Stomach (tissue), 19 donors: ENCODE measurements at places on chromosomes 5 and 9. TPM values are rescaled to one million over a fixed set of nuclear protein-coding genes. Genes with fewer than 3 reads are reported as not detected.
A peak's percentile ranks its signal among the peaks of the same experiment; 100 is the strongest.

The C9orf153 gene
- polyA plus RNA-seq, result not detected

The TLR4 gene
- polyA plus RNA-seq, result 3.2 TPM

The PCDHB2 gene
- 0.53 TPM for polyA plus RNA-seq

The SARDH gene
- polyA plus RNA-seq, result 0.76 TPM

The ACTBL2 gene
- polyA plus RNA-seq, result not detected

DNA sequence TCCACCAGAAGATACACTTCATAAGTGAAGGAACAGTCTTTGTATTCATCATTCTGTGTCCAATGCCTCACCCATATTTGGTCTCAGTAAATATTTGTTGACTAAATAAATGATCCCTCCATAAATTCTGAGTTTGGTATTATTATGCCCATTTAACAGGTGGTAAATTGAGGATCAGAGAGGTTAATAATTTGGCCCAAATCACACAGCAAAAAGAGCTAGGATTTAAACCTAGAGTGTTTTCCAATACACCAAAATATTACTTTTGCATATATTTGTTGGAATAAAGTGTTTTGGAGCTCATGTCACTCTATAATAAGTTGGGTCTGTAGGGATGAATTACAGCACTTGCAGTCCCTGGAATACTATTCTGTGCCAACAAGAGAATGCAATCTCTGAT is 470.3 kb downstream of the ARHGEF28 start:
- no peak for DNase-seq

DNA sequence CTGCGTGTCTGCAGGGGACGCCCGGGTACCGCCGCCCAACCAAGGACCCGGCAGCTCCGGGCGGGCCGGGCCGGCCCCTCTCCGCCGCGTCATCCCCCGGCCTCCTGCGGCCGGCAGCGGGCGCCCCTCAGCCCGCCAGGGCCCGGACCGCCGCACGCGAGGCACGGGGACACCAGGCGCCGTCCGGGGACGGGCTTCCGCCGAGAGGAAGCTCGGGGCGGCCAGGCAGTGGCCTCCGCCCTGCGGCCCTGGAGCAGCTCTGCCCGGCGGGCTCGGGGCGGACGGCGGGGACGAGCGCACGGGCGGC is 373 bp downstream of the FBXW5 start:
- DNase-seq, result no peak

DNA sequence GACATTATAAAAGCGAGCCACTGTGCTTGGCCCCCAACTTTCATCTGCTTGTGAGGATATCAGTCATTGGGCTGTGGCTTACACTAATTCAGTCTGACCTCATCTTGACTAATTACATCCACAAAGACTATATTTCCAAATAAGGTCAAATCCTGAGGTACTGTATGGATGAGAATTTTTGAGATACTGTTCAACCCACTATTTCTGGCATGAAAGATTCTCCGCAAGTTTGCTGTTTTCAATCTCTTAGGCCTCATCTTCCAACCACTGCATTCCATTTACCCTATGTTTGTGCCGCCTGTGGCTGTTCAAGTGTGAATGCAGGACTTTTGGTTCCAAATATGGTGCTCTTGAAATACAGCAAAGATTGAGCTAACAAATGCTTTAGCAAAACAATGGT is 400.9 kb upstream of the SGCD start:
- DNase-seq, result no peak

DNA sequence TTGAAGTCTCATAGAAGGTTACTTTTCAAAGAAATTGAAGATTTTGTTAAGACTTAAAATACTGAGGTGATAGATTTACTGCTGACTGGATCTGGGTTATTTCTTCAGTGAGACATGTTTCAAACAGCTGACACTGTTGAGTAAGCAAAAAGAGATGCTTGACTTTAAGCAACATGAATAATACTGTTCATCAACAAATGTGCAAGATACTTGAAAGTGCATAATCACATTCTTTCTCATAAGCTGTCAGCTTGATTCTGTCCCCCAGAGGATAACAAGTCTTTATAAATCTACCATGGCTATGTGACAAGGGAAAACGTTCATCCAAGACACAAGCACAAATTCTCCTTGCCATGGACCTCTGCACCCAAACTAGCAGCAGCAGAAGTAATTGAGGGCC is 260.1 kb upstream of the CDH18 start:
- DNase-seq, result no peak

- DNase-seq, result no peak
Observed at GRCh38 chr9:35205340-35205739, 43.5 kb downstream of the UNC13B start.

- DNase-seq, result no peak
Observed at GRCh38 chr5:120443607-120444006, 20.5 kb upstream of the PRR16 start.

GRCh38 chr5:125525356-125525755 is 778.9 kb upstream of the ZNF608 start:
- no peak for DNase-seq

- DNase-seq, result peak; percentile 72
Observed at GRCh38 chr9:104748359-104749031, 1.0 kb downstream of the NIPSNAP3A start.

GRCh38 chr5:178208540-178209227 is 4.4 kb downstream of the HNRNPAB start:
- no peak for DNase-seq

DNA sequence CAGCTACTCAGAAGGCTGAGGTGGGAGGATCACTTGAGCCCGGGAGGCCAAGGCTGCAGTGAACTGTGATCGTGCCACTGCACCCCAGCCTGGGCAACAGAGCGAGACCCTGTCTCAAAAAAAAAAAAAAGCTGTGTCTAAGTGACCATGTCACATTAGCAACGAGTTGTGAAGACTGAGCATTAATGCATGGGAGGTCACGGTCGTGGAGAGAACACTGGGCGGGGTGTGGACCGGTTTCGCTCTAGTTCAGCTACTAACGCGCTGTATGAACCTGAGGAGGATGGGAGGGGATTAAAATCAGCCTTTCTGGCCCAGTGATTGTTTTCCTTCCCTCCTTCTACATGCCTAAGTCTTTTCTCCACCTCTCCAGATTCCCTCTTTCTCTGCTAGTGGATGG is 56.7 kb upstream of the CARTPT start:
- no peak for DNase-seq

GRCh38 chr5:73687357-73687756 is 61.4 kb downstream of the ARHGEF28 start:
- DNase-seq, result no peak

- DNase-seq, result no peak
Observed at GRCh38 chr5:131373265-131373664, 109.4 kb downstream of the CDC42SE2 start.

The CSNK1G3 gene
- polyA plus RNA-seq, result 12.9 TPM

- DNase-seq, result peak; percentile 99
Observed at GRCh38 chr5:149551227-149552037, at the start of gene CSNK1A1. Gene CSNK1A1, minus strand, starts transcription at chr5:149551439. Its CDS starts 475 bp downstream, at chr5:149550964.

DNA sequence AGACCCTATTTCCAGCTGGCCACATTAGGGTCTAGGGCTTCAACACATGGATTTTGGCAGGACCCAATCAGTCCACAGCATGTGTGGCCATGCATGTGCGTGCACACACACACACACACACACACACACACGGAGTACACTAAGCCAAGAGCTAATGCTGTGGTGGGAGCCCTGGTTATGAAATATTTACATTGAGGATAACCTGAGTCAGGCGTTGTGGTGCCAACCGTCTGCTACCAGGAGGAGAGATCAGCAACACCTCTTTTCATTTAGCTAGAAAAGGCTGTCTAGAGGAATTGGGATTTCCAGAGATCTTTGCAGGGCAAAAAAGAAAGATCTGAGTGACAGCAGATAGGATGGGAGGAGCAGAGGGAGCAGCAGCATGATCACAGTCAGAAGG is 141.5 kb downstream of the TRPM3 start:
- no peak for DNase-seq

The SPATA31E1 gene
- polyA plus RNA-seq, result not detected

The PCDHA5 gene
- polyA plus RNA-seq, result 0.13 TPM

- no peak for DNase-seq
Observed at GRCh38 chr5:167228134-167228533, 1063.3 kb upstream of the WWC1 start.

- no peak for DNase-seq
Observed at GRCh38 chr5:149135536-149136201, 5.6 kb upstream of the ABLIM3 start.

The JAKMIP2 gene
- polyA plus RNA-seq, result 0.13 TPM

GRCh38 chr9:99411479-99412115 is 189.5 kb downstream of the SEC61B start:
- peak; percentile 73 for DNase-seq

DNA sequence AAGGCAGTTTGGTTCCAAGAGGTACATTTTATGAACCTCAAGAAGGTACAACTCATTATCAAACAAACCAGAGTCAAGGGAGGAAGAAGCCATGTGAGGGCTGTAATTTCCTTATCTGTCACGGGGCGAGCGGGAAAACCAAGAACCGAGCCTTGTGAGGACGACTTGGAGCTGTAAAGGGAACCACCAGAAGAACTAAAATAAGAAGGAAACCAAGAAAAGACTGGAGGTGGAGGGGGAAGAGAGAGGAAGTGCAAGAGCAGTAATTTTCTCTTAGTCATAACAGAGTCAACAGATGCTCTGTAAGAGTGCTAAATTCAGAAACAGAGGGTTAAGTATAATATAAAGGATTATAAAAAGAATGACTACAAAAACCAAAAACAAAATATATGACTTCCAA is 127.1 kb downstream of the DIRAS2 start:
- DNase-seq, result no peak

The SGTB gene
- polyA plus RNA-seq, result 2.7 TPM

DNA sequence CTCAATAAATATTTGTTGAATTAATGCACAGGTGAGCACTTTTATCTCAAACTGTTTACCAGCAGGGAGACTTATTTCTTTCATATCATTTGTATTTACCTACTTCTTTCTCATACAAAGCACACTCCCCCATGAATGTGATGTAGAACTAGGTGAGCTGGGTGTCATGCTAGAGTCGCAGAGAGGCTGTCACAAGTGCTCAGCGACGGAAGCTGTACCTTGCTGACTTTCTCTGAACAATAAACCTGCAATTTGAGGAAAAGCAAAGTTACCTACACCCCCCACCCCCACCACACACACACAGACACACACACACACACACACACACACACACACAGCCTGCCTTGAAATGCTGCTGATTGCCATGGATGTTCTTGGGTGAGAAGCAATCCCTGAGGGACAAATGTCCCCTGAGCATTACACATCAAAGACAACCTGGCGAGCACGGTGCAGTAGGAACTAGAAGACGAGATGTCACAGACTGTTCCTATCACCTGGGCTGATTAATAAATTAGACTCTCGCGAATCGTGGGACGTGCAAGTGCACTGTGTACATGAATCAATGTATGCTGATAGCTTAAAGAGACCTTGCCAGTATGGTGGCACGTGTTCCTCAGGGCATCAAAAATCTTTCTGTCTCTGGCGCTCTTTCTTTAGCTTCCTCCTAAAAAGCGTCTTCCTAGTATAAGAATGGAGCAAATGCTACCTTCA is 66.1 kb downstream of the BRINP1 start:
- no peak for DNase-seq

DNA sequence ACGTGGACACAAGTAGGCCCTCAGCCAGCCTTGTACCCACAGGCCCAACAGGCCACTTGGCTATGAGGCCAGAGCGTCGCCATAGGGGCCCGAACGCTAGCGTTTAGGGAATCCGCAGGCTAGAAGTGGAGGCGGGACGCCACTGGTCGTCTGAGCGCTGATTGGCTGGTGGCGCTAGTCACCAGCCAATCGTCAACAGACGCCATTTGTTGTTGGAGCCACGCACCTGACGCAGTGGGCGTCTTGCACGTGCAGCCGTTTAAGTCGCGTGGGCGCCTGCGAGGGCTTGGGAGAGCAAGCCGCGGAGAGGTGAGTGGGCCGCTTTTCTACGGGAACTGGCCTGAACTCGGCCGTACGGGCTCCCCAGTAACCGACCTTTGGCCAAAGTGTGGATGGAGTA is at the start of gene DDX4:
DDX4 (plus strand) TSS at position 269 of the 400 bp plus-strand sequence. CDS start 903 bp downstream, outside the sequence.
- no peak for DNase-seq

DNA sequence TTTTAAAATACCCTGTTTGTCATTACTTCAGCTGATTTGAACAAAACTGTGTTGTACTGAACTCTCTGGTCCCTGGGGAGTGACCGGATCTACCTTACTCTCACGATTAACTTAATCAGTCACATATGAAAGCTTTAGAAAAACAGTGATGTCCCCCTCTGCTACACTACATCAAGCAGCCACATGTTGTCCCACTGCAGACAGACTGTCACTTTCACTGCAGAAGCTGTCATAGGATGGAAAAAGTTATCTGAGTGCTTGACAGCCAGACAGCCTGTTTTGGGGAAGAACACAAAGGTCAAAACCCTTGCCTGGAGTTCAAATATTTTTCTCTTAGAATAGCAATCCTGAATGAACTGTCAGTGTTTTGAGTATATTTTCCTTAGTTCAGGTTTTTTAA is 546.4 kb downstream of the DTWD2 start:
- DNase-seq, result no peak

DNA sequence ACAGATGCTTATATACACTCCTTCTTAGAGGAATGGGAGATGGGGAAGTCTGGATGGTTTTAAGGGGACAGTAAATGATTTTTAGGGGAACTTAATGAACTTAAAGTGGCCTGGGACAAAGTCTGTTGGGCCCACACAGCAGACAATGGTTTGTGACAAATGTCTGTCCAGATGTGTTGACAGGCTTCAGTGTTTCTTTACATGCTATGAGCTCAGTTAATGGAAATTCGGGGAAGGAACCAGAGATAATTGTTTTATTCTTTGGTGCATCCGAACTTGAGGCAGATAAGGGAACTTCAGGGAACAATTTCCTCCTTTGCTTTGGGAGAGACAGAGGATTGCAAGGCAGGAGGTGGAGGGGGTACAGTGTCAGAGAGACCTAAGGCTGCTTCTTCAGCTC is 52.3 kb downstream of the NFIB start:
- no peak for DNase-seq

The SOX30 gene
- polyA plus RNA-seq, result not detected

The CCDC183 gene
- polyA plus RNA-seq, result 1.9 TPM

DNA sequence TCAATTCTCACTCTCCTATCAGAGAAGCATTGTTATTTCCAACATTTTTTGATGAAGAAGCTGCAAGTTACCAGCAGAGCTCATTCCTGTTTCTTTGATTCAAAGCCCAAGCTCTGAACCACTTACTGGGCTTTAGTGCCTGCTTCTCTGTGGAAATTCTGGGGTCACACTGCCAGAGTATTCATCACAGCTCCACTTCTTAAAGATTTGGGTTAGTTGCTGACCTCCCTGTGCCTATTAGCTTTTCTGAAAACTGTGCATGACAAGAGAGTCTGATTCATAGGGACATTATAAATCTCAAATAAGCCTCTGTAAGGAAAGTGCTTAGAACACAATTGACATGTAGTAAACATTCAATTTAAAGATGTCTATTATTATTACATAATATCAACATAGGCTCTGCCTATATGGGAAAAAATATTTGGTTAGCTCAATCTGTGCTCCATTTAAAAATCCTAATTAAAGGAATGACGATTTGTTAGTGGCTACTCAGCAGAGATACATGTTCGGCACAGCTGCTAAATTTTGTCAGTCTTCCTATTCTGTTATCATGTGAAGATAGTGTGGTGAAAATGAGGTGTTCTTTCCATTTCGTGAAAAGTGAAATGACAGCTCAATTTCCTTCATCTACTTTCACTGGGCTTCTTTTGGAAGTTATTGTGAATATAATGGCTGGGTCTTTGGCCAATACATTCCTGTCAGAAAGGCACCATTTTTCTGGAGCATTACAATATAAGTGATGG is 293.0 kb downstream of the KCTD16 start:
- no peak for DNase-seq
